ENCODE measurements at places on chromosomes 4 and X.

- DNase-seq = peak; percentile 29
These were observed 2.5 kb downstream of the CXorf38 start for GRCh38 chrX:40644821-40645358.

GRCh38 chr4:184734758-184735157 is 862 bp upstream of the CENPU start:
- DNase-seq = no peak

DNA sequence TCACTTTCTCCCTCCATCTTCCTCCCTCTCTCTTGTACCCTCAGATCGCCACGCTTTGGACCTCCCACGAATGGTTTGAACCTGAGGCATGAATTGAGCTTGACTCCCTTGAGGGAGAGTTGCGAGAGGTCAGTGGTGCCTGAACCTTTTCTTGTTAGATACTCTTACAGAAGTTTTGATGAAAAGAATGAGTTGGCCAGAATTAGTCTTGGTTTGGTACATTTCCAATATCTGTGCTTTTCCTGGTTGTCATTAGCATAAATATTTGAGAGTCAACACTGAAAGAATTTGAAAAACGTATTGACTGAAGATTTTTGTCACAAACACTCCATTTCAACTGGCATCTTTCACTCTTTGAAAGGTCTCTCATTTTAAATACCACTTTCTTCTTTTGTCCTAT is 510.6 kb upstream of the DIPK2B start:
- no peak for DNase-seq

GRCh38 chrX:149280011-149280410 is 225.1 kb downstream of the IDS start:
- DNase-seq = no peak

GRCh38 chrX:115427861-115428410 is 133.0 kb upstream of the PLS3 start:
- DNase-seq = no peak

DNA sequence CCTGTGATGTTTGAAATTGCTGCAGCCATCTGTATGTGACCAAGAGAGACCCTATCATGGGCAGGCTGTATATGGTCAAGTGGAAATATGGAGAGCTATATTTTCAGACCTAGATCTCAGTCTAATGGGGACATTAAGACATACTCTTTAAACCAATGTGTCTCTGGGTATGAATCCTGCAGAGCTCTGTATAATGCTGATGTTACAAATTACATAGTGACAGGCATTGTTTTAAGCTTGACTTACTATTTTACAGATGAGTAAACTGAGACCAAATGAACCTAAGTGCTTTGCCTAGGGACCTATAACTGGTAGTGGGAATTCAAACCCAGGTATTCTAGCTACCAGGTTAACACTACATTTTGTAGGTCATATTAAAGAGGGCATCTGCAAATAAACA is 71.3 kb upstream of the GRXCR1 start:
- DNase-seq = no peak

Measured in epithelial cell of esophagus (primary cell).